Subcutaneous preadipocyte (primary cell): ENCODE measurements at places on chromosomes 5 and 9. TPM values are rescaled to one million over a fixed set of nuclear protein-coding genes. Genes with fewer than 3 reads are reported as not detected.

The PGM5 gene
- 0.78 and 4.0 TPM in 2 replicates for total RNA-seq

The BTNL9 gene
- total RNA-seq: 0.37 TPM in 1 of 2 replicates, not detected in the other

The ECM2 gene
- total RNA-seq: 2.0 and 3.3 TPM in 2 replicates

The C9 gene
- not detected in 2 replicates for total RNA-seq

The CD14 gene
- 0.73 and 0.98 TPM in 2 replicates for total RNA-seq

The PCDHB3 gene
- total RNA-seq: 0.20 and 0.73 TPM in 2 replicates

The FOXI1 gene
- total RNA-seq: not detected in 2 replicates

The CTNND2 gene
- under 0.01 and 2.0 TPM in 2 replicates for total RNA-seq

The TTC16 gene
- total RNA-seq: under 0.01 and 0.20 TPM in 2 replicates

The CAMK4 gene
- total RNA-seq: 5.3 and 5.5 TPM in 2 replicates

The TRMT10B gene
- 2.0 and 2.2 TPM in 2 replicates for total RNA-seq

The KCNT1 gene
- not detected in 2 replicates for total RNA-seq

The ZBTB5 gene
- total RNA-seq: 5.1 TPM in 2 replicates

The PRLR gene
- total RNA-seq: under 0.01 and 0.20 TPM in 2 replicates
